Stimulated activated CD8-positive, alpha-beta memory T cell treated with anti-CD3 and anti-CD28 coated beads, Interleukin-7, amount 100 ng/mL, for 1 hour (primary cell): ENCODE measurements at places on chromosomes 6 and 20.

DNA sequence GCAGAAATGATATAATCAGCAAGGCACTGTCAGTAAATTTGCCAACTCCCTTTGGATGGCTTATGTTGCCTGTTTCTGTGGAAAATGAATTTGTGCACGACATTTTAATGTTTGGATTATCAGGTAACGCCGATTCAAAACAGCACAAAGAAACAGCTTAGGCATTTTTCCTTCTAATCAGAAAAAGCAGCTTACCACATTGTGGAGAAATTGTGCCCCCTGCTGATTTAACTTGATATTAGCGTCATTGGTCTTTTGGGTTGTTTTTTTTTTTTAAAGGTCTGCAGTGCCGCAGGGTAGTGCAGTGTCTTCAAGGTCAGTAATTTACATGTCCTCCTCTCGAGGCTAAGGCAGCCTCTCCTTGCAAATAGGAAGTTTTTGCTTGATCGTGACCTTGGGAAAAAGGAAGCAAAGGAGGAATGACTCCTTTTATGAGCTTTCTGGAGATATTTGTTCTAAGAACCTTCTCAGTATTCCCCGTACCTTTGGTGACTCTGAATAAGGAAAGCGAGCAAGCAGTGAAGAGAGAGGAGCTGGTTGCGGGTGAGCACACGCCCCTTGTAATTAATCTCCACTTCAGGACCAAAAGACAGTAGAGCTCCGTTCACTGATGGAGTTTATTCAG, 79.1 kb downstream of the ELOVL4 start:
- no peak for DNase-seq

DNA sequence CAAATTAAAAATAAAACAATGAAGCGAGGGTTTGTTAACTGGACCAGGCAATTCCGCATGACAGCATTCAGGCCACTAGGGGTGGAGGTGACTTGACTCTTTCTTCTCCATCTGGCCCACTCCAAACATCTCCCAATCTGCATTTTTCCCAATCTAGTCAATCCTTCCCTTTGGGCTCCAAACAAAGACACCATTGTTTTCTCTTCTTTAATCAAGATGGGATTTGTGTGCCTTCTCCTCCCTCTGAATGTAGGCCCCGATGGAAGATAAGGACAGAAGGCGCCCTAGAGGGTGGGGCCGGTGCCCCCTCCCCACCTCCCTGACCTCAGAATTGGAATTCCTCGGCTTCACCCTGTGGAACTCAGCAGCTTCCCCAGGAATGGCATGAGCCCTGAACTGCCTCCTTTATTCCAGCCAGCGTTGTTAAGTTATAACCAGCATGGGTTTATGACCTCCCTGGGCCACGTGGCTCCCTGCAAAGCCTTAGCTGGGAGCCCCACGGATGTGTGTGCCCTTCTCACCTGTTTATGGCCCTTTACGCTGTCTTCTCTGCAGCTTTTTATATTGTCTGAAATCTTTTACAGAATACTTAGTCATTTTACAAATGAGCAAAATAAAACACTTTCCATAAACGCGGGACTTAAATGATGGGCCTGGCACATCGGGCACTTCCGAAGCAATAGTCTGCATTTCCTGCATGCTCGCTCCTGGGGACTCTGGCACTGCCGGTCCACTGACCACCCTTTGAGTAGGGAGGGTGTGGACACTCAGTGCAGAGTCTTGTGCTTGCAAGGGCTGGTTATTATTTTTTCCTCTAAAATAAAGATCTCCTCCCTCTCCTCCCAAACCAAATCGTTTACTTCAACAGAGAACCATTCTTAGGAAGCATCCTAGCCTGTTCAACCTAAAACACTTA, 24.5 kb downstream of the OVOL2 start:
- DNase-seq = no peak

- DNase-seq = peak; percentile 82
Observed at GRCh38 chr6:152983637-152984512, 1.0 kb upstream of the FBXO5 start.

DNA sequence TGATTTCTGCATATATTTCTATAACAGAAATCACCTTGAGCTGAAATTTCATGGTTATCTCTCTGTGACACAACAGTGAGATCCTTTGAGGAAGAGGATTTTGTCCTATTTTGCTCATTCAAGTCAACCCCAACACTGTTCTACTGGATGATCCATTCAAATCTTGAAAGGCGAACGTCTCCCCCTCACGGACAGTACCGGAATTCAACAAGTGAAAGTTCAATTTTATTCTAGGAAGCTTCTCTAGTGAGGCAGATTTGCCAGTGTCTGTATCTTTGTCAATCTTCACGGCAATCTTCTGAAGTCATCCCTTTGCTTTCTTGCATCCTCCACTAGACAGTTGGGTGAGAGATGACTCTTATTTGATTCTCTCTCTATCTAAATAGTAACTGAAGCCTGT, 91.7 kb upstream of the PDE7B start:
- DNase-seq = no peak

- DNase-seq = no peak
Observed at GRCh38 chr6:136415351-136416007, 125.8 kb upstream of the BCLAF1 start.

DNA sequence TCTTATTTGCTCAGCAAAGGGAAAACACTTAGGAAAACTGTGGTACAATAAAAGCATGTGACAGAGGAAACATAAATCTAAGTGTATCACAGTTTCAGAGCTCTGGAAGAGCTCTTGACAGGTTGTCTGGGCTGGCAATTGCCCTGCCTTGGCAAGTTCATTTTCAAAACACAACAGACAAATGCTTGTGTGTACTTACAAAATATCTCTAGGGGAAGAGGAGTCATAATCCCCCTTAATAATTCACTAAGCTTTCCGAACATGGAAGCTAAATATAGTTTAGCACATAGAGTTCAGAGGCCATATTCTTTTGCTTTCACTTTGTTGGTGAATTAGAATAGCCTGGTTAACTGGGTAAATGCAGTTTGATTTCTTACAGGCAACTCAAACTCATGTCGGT, 211.6 kb upstream of the THEMIS start:
- DNase-seq = no peak

DNA sequence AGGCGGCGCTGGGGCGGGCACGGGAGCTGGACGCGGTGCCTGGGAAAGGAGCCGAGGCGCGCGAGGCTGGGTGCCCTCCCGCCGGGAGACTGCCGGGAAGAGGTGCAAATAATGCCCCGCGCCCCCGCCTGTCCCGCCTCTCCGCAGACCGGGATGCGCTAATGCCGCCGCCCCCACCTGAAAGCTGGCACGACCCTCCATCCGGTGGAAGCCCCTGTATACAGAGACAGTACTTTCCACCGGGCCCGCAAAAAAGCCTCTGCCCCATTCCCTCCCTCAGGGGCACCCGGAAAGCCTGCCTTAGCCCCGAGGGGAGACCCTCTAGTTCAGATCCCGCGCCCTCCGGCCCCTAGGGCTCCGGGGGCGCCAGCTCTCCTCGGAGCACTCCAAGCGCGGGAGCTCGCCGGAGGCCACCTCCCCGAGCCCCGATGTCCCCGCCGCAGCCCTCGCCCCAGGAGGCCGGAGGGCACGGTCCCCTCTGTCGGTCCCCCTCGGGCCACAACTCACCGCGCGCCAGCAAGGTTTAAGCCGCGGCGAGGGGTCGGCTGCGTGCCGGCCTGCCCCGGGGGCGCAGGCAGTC, 1.2 kb downstream of the GRM4 start:
- no peak for DNase-seq

DNA sequence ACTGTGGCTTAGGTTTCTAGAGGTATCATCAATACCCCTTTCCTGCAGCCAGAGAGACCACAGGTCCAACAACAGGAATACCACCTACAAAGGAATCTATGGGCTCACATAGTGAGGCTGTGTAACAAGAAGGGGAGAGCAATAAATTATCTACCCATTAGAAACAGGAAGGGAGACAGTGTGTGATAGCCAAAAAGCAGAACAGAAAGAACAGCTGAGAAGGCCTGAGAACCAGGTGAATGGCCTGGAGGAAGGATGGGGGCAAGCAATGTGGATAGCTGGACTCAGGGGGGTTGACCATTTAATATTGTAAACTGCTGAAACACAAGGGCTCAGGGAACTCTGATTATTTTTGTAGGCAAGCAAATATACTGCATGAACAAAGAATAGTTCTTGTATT, 628.2 kb downstream of the COL12A1 start:
- no peak for DNase-seq

DNA sequence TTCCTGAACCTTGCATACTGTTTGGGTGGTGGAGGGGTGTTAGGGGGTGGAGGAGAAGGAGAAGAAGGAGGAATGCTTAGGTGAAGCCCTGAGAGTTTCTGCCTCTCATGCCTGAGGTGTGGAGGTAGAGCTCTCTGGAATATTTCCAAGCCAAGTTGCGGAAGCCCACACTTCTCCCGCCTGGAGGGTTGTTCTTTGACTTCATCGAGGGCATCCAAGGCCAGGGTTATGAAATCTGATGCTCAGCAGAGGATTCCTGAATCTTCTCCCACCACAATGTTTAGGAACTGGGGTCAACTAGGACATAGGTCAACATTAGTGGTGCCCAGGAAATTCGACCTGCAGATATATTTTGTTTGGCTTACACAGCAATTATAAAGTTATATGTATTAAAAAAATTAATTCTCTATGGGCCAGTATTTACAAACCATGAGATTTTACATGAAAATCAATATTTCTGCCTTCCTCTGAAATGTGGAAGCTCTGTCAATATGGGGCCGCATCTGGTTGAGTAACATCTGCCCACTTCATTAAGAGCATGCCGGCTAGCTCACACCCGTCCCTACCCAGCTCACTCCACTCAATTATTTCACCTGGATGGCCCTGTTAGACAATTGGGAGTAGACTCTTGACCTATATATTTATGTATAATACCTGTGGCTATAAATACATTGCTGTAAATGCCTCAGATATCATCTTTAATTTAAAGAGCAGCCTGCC, 257.1 kb upstream of the ZFP64 start:
- DNase-seq = no peak

DNA sequence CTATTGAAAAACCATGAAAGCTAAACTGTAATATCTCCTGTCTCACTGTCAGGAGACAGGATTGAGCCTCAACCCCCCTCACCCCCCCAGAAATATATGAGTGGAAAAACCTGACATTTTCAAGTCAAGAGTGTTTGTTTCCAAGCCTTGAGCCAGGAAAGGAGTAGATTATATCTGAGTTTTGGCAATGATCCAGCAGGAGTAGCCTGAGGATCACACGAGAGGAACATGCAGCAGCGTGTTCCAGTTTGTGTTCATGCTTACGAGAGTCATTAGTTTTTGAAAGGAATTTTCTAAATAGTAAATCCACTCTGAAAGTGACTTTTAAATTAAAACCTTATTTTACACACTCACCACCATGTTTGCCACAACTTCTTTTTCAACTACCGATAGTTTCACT, 15.8 kb downstream of the IL22RA2 start:
- DNase-seq = no peak
